ENCODE measurements at places on chromosomes 6 and 20. TPM values are rescaled to one million over a fixed set of nuclear protein-coding genes. Genes with fewer than 3 reads are reported as not detected.

Gene ASIP
- total RNA-seq: not detected

Gene TFAP2B
- total RNA-seq: not detected

Gene COL9A1
- 0.77 TPM for total RNA-seq

Gene OPN5
- total RNA-seq: 12.1 TPM

Gene CRIP3
- 1.1 TPM for total RNA-seq

- peaks cover 3% of the 10 kb centered on the region for H3K4me1 ChIP-seq
- no peak overlapping the region for H3K4me3 ChIP-seq
- DNase-seq: no peak
- no peak overlapping the region for H3K27ac ChIP-seq
- no peaks in the 10 kb centered on the region for H3K36me3 ChIP-seq
These were observed 28.9 kb downstream of the STMND1 start for GRCh38 chr6:17130786-17131185.

DNA sequence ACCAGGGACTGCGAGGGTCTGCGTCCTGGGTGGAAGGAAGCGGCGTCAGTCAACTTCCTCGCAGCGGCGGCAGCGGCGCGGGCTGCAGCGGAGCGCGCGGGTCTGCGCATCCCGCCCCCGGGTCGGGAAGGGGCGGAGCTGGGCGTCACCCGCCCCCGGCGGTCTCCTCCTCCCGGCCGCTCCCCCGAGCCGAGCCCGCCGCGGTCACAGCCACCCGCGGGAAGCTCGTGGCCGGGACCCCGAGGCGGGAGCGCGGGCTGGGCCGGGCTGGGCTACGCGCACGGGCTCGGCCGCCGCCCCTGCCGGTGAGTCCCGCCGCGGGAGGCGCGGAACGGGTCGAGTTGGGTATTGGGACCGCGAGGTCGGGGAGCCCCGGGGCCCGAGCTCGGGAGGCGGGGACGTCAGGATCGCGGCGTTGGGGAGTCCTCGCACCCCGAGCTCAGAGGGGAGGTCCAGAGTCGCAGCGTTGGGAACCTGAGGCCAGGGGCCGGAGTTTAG, at the start of gene PAQR8:
TSS of gene PAQR8 (plus strand) at position 207 of the 498 bp plus-strand sequence. CDS start 41,063 bp downstream, outside the sequence.
- DNase-seq: peak; percentile 66
- peaks cover 9% of the 10 kb centered on the region for H3K27me3 ChIP-seq
- H3K36me3 ChIP-seq: peaks cover 3% of the 10 kb centered on the region

- no peak for DNase-seq
- H3K36me3 ChIP-seq: no peaks in the 10 kb centered on the region
- no peak overlapping the region for H3K27ac ChIP-seq
- peaks cover 1% of the 10 kb centered on the region for H3K27me3 ChIP-seq
- no peaks in the 10 kb centered on the region for H3K4me1 ChIP-seq
These were observed 26.9 kb upstream of the STX11 start for GRCh38 chr6:144123421-144123820.

DNA sequence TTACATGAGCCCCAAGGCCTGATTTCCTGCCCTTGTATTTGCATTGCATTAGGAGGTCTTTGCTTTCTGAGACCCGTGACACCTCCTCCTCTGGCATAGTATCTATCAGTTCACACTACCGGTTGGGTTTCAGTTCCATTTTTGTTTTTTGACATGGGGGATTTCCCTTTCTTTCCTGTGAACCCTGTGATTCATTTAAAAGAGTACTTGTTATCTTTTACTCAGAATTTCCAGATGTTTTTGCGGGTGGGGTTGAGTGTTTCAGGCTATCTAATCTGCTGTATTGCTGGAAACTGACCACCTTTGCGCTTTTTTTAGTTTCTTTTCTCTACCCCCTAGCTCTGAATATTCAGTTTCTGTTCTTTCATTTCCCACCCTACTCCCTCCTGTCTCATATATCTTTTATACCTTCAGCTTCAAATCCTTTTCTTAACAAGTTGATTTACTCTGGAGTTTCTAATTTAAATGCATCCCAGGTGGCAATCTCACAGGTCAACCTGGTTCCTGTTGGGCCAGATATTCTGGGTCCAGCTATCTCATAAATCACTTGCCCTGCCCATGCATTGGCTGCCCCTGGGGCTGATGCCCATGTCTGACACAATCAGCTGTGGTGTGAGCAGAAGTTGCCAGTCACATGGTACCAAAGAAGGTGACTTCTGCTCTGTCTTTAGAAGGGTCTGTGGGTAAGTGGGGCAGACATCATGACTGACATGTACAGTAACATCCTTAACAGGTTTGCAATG, 14.3 kb upstream of the NCOA3 start:
- H3K27me3 ChIP-seq: peaks cover 3% of the 10 kb centered on the region
- no peak overlapping the region for H3K4me3 ChIP-seq
- no peaks in the 10 kb centered on the region for H3K36me3 ChIP-seq
- no peak for DNase-seq

- H3K36me3 ChIP-seq: peaks cover 14% of the 10 kb centered on the region
- peak within 1 kb of the TSS; percentile 96 for H3K4me3 ChIP-seq
- DNase-seq: peak; percentile 41
- H3K4me1 ChIP-seq: peaks cover 34% of the 10 kb centered on the region
- H3K27me3 ChIP-seq: peaks cover 6% of the 10 kb centered on the region
These were observed at the start of gene GJA1 for GRCh38 chr6:121435444-121436069. Gene GJA1 (plus strand): TSS chr6:121435646. CDS start chr6:121446848, 11,202 bp downstream.

GRCh38 chr20:16432466-16433292, 140.6 kb downstream of the KIF16B start:
- no peak overlapping the region for H3K27ac ChIP-seq
- H3K36me3 ChIP-seq: no peaks in the 10 kb centered on the region

DNA sequence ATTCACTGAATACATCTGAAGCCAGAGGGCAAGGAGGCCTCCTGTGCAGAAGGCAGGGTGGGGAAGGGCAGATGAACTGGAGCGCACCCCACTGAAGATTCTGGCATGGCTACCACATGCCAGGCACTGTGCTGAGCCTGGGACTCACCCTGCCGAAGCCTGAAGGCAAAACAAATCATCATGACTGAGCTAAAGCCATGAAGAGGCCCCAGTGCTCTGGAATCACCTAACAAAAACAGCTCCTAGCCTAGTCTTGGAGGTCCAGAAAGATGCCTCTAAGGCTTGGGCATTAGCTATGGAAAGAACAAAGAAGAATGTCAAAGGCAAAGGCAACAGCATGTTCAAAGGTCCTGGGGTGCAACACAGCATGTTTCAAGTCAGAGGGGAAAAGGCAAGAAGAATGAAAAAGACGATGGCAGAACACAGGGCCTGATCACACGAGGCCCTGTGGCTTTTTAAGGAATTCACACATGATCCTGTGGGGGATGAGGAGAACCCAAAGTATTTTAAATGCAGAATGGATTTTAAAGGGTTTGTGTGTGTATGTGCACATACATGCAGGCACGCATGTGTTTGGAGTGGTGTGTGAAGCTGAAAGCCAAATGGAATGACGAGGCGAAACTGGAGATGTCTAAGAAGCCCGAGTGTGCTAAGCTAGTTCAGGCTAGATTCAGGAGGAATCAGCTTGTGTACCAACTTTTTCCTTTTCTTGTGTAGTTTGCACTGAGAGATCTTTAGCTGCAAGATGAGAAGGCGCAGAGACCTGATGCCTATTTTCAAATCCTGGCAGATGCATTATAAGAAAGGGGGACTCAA, 261.4 kb downstream of the ZNF217 start:
- H3K27me3 ChIP-seq: no peaks in the 10 kb centered on the region
- H3K36me3 ChIP-seq: no peaks in the 10 kb centered on the region
- peak overlapping the region; percentile 44 for H3K4me3 ChIP-seq

DNA sequence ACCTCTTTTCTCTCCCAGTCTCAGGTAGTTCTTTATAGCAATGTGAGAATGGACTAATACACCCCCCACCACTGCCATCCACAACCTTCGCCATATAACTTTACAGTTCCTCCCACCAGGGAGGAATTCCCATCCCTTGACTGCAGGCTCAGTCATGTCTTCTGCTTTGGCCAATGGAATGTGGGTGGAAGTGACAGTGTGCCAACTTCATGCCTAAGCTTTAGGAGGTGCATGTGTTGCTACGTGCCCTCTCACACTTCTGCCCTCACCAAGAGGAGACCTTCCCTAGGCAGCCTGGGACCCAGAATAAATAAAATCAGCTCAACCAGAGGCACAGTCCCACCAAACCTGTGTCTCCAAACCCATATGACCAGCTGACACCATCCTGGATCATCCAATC, 33.0 kb upstream of the LRRN4 start:
- H3K4me3 ChIP-seq: no peak overlapping the region
- H3K27ac ChIP-seq: no peak overlapping the region
- no peak for DNase-seq
- no peaks in the 10 kb centered on the region for H3K4me1 ChIP-seq
- peaks cover 2% of the 10 kb centered on the region for H3K27me3 ChIP-seq

DNA sequence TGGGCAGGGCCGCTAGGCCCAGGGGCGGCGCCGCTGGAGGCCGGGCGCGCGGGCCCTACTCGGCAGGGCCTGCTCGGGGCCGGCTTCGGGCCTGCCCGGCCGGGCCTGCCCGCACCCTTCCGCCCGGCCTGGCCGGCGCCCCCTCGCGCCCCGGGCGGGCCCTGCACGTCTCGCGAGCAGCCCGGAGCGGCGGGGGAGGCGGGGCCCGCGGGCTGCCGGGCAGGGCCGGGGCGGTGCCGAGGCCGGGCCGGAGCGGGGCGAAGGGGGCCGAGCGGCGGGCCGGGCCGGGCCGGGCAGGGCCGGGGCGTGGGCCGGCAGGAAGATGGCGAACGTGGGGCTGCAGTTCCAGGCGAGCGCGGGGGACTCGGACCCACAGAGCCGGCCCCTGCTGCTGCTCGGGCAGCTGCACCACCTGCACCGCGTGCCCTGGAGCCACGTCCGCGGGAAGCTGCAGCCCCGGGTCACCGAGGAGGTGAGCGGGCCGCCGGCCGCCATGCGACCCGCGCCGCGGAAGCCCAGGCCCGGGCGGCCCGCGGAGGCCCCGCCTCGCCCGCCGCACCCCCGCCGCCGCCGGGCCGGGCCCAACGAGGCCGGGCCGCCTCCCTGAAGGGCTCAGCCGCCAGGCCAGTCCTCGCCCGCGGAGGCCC, at the start of gene NPEPL1:
TSS of gene NPEPL1 (plus strand) at position 222 of the 647 bp plus-strand sequence. CDS start at position 323, 101 bp downstream.
- H3K27ac ChIP-seq: peak within 1 kb of the TSS; percentile 52
- peak; percentile 85 for DNase-seq
- peaks cover 8% of the 10 kb centered on the region for H3K27me3 ChIP-seq
- peaks cover 17% of the 10 kb centered on the region for H3K4me1 ChIP-seq

DNA sequence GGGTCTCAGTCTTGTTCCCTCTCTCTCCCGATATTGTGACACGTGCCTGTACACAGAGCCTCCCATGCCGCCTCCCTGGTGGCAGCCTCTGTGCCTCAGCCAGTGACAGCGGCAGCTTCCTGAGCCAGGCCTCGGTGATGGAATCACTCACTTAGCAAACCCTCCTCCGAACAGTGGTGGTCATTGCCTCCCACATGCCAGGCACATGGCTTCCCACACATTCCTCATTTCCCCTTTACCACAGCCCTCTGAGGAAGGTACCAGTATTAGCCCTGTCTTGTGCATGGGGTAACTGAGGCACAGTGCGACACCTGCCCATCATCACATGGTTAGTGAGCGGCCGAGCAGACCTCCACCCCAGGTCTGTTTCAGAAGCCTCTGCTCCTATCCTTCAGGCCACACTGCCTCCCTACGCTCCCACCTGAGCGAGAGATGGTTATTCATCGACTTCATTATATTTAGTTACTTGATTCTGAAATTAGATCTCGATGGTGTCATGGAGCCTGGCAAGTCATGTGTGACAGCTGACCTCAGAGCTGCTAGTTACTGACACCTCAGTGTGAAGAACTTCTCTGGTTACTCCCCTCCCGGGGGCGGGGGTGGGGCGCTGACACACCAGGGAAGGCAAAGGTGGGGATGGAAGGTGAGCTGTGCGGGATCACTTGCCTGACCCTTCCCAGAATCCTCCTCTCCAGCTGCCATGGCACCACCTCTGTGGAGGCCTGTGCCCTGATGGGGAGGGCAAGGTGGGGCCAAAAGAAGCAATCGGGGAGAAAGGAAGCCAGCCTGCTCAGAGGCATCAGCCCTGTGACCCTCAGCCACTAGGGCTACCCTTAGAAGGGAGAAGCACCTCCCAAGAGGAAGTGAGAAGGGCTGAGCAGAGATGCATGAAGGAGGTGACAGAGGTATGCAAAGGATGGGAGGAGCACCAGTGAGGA, 17.9 kb downstream of the MDGA1 start:
- H3K4me1 ChIP-seq: peaks cover 8% of the 10 kb centered on the region
- no peaks in the 10 kb centered on the region for H3K36me3 ChIP-seq
- H3K4me3 ChIP-seq: no peak overlapping the region

GRCh38 chr20:44582311-44583025, at the start of gene PKIG:
Gene PKIG (plus strand): TSS chr20:44582579. CDS start chr20:44614557, 31,978 bp downstream.
- H3K4me3 ChIP-seq: peak within 1 kb of the TSS; percentile 93
- H3K27ac ChIP-seq: peak within 1 kb of the TSS; percentile 94
- H3K36me3 ChIP-seq: peaks cover 16% of the 10 kb centered on the region
- peak; percentile 39 for DNase-seq
- H3K4me1 ChIP-seq: peaks cover 72% of the 10 kb centered on the region
- H3K27me3 ChIP-seq: peaks cover 2% of the 10 kb centered on the region

GRCh38 chr20:24273251-24273650, 196.2 kb upstream of the SYNDIG1 start:
- no peaks in the 10 kb centered on the region for H3K4me1 ChIP-seq
- no peak overlapping the region for H3K27ac ChIP-seq
- no peaks in the 10 kb centered on the region for H3K27me3 ChIP-seq
- no peak overlapping the region for H3K4me3 ChIP-seq

DNA sequence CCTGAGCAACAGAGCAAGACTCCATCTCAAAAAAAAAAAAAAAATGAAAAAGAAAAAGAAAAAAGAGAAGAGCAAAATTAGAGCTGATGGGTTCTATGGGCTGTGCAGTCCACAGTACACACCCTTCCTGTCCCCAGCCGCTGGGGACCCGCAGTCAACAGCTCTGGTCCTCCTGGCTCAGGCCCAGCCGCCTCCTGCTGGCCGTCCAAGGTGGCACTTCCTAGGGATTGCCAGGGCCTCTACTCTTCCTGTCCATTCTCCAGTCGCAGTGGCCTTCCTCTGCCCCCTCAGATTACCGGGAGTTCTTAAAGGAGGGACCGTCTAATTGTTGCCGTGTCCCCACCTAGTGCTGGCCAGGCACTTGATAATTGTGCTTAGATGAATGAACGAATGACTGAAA, 41.7 kb downstream of the TMEM242 start:
- DNase-seq: no peak
- H3K4me1 ChIP-seq: peaks cover 23% of the 10 kb centered on the region
- H3K27ac ChIP-seq: no peak overlapping the region

DNA sequence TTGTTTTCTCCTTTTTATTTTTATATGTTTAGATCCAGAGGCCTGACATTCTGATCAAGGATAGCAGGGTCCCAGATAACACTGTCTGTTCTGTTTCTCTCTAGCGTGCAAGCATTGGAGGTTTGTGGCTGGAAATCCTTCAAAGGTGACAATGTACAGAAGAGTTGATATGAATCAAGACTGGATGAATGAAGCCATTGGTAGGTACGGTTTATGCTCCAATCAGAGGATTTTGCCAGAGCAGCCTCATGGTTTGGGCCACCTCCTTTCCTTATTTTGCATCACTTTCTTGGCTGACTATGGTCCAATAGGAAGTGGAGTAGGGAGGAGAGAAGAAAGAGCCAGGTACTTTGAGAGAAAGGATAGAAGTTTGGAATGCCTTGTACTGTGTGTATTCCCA, 484.8 kb upstream of the JAG1 start:
- H3K27me3 ChIP-seq: no peaks in the 10 kb centered on the region
- H3K27ac ChIP-seq: no peak overlapping the region
- peaks cover 2% of the 10 kb centered on the region for H3K4me1 ChIP-seq
- DNase-seq: no peak
